ENCODE measurements at places on chromosomes 13 and 19. TPM values are rescaled to one million over a fixed set of nuclear protein-coding genes. Genes with fewer than 3 reads are reported as not detected.

SMIM44 gene
- not detected for total RNA-seq

ZNF813 gene
- 4.3 TPM for total RNA-seq

GRCh38 chr13:90686442-90686841 lies 661.0 kb upstream of the MIR17HG start:
- H3K4me1 ChIP-seq = no peaks in the 10 kb centered on the region
- no peak for DNase-seq
- no peaks in the 10 kb centered on the region for H3K27me3 ChIP-seq
- no peaks in the 10 kb centered on the region for H3K36me3 ChIP-seq
- no peak overlapping the region for H3K4me3 ChIP-seq
- no peak overlapping the region for H3K27ac ChIP-seq

DNA sequence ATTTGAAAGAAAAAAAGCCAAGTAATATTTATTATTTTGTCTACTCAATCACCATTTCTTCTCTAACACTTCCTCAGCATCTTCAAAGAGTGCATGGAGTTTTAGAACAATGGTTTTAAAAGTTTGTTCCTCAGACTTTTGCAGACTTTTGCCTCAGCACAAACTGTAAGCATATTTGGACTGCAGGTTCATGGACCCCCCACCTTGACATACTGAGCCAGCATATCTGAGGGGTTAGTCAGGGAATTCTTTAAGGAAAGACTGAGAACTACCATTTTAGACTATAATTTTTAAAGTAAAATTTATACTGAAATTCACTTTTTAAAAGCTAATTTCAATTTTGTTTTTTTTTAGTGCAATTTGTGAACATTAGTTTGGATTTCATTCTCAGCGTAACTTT lies 1676.8 kb upstream of the PCDH20 start:
- no peak overlapping the region for H3K4me3 ChIP-seq
- H3K27me3 ChIP-seq = no peaks in the 10 kb centered on the region
- no peak overlapping the region for H3K27ac ChIP-seq
- H3K36me3 ChIP-seq = no peaks in the 10 kb centered on the region
- H3K4me1 ChIP-seq = no peaks in the 10 kb centered on the region
- DNase-seq = no peak

GRCh38 chr19:10551698-10552301 lies 8.1 kb downstream of the ATG4D start:
- H3K4me3 ChIP-seq = no peak overlapping the region
- H3K27ac ChIP-seq = peak overlapping the region; percentile 65
- no peak for DNase-seq
- H3K36me3 ChIP-seq = peaks cover 51% of the 10 kb centered on the region
- H3K4me1 ChIP-seq = peaks cover 36% of the 10 kb centered on the region
- no peaks in the 10 kb centered on the region for H3K27me3 ChIP-seq

DNA sequence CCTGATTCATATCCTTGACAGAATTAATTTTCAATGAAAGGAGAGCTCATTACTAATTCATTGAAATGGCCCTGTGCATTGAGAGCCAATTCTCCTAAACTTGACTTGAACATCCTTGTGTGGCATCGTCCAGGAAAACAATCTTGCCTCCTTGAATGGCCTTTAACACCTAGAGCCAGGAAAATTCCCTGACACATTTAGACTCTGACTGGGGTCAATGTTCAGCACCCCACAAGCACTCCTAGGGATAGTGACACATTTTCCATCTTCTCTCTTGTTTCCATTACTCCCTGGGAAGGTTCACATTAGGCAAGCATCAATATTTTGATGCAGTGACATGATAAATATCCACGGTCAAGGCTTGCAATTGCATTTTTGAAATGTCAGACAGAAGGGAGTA lies 218.9 kb downstream of the LACC1 start:
- no peak overlapping the region for H3K27ac ChIP-seq
- H3K36me3 ChIP-seq = no peaks in the 10 kb centered on the region
- H3K27me3 ChIP-seq = peaks cover 13% of the 10 kb centered on the region
- H3K4me1 ChIP-seq = no peaks in the 10 kb centered on the region
